ENCODE measurements at places on chromosomes 2 and 18.
A peak's percentile ranks its signal among the peaks of the same experiment; 100 is the strongest.

GRCh38 chr18:62522178-62522503, 684 bp upstream of the ZCCHC2 start:
- no peak for DNase-seq

DNA sequence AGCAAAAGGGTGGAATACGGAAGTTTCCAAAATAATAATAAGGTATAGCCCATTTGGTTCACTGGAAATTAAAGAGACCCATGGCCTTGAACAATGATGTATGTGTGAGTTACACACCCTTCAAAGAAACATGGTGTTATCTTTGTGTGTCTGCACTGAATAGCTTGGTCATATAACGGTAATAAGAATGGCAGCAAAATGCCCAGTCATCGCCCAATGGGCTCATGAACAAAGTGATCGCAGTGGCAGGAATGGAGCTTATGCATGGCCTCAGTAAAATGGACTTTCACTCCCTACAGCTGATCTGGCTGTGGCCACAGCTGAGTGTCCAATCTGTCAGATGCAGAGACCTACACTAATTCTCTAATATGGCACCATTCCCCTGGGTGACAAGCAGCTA, 201.3 kb downstream of the RPIA start:
- no peak for DNase-seq

DNA sequence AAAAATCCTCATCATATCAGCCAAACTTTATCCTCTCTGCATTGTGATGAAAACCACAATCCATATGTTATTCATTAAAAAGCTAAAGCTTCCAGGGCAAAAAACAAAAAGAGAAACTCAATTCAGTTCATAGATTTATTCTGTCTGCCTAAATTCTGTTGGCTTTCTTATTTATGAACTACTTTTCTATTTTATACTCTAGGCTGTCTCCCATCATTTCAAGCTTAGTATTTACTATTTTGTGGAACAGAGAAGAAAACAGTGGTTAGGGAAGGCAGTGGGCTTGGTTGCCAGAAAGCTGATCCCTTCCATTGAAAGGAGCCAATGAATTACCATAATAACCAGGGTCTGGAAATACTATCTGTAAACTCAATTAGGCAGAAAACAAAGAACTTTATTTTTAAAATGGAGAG, 71.8 kb downstream of the RAPH1 start:
- DNase-seq, result no peak

DNA sequence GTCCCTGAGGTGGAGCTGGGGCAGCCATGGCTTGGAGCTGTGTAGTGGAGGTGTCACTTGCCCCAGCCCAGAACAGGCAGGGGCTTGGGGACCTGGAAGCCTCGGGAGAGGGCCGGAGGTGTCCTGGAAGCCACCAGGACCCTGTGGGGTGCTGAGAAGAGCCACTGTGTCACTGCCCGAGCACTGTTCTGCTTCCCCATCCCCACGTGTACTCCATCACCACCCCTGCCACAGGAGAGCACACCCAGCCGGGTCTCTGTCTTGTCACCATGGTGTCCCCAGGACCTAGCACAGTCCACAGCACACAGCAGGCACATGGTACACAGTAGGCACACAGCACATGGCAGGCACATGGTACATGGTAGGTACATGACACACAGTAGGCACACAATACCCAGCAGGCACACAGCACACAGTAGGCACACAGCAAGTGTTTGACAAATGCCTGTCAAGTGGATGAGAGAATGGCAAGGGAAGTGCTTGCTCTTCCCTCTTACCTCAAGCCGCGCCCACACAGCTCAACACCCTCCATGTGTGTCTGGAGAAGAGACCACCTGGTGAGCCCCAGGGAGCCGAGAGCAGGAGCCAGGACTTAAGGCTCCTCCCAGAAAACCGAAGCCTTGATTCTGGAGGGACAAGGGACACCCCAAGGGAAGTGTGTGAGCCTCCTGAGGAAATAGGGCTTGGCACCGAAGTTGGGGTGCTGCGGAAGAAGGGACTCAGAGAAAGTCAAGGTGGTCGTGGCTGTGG, 13.3 kb downstream of the MBP start:
- DNase-seq, result no peak

DNA sequence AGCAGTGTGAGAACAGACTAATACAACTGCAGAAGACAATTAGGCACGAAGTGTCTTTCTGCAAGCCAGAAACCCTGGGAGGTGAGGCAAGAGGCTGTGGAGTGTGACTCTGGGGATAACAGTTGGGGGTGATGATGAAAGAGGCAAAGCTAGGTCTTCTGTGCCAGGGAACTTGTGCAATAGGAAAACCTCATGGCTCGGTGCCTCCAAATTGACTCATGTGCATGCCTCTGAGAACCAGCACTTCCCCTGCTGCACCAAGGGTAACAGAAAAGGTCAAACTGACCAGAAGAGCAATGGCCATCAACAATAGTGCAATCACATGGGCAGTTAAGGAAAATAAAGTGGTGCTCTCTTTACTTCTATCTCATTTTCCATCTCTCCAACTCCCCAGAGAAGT, 136.4 kb downstream of the SCG2 start:
- no peak for DNase-seq

DNA sequence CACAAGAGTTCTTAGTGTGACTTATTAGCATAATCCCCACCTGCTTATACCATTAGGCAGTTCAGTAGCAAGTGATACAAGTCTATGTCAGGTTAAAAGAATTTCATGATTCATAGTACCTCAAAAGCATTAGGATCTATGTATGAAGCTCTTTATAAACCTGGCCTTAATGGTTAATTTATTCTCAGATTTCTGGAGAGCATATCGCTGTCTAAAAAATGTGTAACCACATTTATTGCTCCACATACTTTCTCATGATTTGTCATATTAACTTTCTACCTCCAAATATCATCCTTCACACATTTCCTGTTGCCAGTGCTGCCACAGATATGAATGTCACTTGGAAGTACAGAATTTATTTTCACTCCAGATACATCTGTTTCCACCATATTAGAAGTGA, 332.8 kb upstream of the MAP2 start:
- no peak for DNase-seq

DNA sequence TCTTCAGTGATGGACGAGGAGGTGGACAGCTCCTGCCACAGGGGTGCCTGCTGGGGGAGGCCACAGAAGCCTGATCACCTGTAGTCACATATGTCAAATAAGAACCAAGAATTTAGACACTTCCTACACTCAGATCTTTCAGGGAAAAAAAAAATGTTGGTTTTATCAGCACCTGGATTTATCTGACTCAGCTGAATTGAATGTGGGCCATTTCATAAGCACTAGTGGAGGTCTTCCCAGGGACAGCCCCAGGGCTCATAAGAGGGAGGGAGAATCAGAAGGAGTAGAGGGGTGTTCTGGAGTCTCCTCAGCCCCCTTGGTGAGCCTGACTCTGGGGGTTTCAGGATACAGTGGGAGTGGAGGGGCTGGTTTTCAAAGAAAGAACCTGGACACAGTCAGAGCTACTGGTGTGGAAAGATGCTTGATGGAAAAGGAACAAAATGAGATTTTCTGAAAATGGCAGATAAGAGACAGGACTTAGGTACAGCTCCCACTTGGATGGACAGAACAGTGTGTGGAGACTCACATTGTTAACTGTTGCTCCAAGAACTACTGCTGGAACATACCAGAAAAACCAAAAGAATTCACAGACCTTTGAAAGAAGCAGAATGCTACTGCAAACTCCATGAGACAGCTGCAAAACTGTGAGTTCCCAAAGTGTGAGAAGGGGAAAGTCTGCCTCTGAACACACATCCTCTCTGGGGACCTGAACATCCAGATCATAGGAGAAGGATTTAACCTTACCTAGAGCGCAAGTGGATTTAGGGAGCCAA, 45.4 kb downstream of the LCT start:
- DNase-seq, result no peak

GRCh38 chr2:223297788-223298187, 245.8 kb downstream of the KCNE4 start:
- no peak for DNase-seq

DNA sequence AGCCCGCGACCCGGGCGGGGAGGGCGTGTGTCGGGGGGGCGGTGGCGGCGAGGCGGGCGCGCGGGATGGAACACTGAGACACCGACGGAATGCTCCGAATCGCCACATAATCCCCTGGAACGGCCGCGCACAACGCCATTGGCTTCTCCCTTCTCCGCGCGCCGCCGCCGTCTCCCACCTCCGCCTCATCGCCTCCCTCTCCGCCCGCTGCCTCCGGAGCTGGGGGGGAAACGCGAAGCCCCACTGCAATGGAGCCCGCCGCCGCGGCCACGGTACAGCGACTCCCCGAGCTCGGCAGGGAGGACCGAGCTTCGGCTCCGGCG, at the start of gene PHLPP1:
Gene PHLPP1 (plus strand): TSS at position 106 of the 323 bp plus-strand sequence. CDS start 143 bp downstream, at position 249.
- no peak for DNase-seq

- DNase-seq, result no peak
Observed at GRCh38 chr2:68385220-68385906, 20.3 kb downstream of the PLEK start.

DNA sequence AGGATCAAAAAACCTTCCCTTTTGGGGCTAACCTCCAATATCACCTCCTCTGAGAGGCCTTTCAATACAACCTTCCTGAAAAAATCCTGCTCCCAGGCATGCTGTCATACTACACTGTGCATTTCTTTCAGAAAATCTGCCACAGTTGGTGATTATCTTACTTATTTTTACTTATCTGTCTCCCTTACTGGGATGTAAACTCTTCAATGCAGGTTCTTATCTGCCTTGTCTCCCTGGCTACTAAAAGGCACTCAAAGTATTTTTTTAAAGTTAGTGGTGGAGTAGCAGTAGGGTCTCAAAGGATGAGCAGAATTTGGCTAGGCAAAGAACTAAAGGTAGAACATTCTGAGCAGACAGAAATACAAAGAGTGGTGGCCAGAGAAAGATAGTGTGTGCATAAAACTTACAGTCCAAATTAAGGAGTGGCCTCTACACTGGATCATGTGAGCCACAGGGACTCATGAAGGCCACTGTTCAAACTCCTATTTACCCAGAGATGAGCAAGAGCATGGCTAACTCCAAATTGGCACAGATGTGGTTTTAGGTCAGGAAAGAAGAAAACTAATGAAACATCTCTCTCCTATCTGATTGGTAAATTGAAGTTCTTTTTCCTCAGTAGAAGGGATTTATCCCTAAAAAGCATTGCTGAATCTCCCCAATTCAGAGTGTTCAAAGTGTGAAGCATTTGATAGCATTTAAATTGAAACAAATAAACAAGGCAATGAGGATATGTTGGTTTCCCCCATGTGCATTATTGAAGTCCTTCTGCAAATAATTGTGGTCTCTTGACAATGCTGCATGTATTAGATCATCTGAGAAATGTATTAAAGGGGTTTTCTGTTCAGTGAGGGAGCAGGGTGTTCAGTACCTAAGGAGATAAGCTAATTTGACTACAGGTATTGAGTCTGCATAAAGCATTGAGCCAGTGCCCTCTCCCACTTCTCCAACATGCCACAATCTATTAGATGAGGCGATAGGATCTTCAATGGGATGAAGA, 285.5 kb downstream of the MREG start:
- no peak for DNase-seq

GRCh38 chr18:72762515-72763122, 105.2 kb downstream of the NETO1 start:
- no peak for DNase-seq

DNA sequence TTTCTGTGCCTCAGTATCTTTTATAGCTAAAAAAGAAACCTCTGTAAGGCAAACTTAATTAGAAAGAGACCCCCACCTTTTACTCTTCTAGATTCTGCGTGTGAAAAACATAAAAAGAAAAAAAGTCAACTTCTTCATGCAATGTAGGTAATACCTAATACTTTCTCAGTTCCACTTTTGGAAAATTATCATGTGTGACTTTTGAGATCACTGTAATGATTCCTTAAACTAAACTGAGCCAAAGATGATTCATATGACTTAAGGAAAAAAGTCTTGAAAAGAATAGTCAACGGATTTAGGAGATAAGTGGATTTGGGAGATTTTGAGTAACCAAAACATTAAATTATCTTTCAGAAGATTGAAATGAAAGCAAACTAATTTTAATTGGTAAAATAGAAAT, 48.9 kb downstream of the PLEKHA3 start:
- DNase-seq, result no peak

DNA sequence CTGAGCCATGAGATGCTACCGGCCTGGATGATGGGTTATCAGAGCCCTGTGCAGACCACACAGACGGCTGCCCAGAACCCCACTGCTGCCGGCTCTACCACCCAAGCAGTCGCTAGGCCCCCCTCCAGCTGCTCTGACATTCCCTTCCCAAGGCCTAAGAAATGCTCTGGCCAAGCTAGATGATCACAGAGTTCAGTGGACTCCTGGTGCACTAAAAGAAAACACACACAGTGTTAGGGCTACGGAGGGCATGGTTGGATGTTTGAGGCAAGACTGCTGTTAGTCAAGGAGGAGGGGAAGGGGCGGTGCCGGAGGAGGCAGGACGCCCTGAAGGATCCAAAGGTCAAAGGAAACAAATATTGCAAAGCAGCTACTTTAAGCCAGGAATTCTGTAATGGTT, 174.5 kb downstream of the MYCN start:
- no peak for DNase-seq

- no peak for DNase-seq
Observed at GRCh38 chr2:50753234-50753633, 278.7 kb downstream of the NRXN1 start.

- DNase-seq, result peak; percentile 4
Observed at GRCh38 chr2:26469092-26469710, 8.7 kb downstream of the OTOF start.

DNA sequence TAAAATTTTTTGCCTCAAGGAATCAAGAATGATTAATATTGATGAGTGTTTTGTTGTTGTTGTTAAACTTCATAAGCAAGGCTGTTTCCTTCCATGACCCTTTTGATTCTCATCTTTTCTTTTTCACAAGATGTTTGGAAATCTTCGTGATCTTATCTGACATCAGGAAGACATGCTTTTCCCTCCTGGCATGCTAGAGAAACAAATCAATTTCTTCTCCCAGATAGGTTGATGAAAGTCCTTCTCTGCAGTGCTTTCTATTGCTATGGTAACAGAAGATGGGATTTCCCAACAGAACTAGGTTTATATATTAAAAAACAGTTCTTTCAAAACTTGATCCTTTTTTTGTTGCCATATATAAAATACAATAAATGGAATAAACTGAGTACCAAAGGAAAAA, 85.2 kb downstream of the EML6 start:
- no peak for DNase-seq

GRCh38 chr2:119431976-119432850, 559 bp downstream of the TMEM37 start:
- DNase-seq, result no peak

- no peak for DNase-seq
Observed at GRCh38 chr2:8403876-8404275, 278.0 kb upstream of the ID2 start.

- no peak for DNase-seq
Observed at GRCh38 chr2:9617749-9618148, 13.0 kb downstream of the YWHAQ start.

- no peak for DNase-seq
Observed at GRCh38 chr2:20961858-20962257, 82.0 kb downstream of the APOB start.

- DNase-seq, result no peak
Observed at GRCh38 chr2:84435345-84436025, 23.6 kb downstream of the SUCLG1 start.

DNA sequence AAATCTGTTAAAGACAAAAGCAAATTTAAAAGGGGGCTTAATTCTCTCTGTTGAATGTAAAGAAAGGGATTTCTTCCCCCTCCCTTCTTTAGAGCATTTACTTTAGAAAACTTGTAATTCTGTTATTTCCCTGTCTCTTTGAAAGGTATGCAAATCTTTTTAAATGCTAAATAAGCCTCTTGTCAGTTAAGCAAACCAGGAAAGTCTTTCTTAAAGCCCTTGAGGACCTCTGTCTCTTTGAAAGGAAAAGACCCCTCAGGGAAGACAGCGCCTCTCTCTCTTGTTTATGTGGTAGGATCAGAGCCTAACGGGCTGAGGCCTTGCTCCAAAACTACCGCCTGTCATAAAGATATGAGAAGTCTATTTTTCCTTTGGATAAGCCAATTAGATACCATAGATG, 139.9 kb upstream of the CDH7 start:
- DNase-seq, result no peak

Data from effector memory CD4-positive, alpha-beta T cell (primary cell).